ENCODE measurements at places on chromosomes 1 and 21.

GRCh38 chr1:93728480-93729131, 47.0 kb upstream of the BCAR3 start:
- no peak for DNase-seq

DNA sequence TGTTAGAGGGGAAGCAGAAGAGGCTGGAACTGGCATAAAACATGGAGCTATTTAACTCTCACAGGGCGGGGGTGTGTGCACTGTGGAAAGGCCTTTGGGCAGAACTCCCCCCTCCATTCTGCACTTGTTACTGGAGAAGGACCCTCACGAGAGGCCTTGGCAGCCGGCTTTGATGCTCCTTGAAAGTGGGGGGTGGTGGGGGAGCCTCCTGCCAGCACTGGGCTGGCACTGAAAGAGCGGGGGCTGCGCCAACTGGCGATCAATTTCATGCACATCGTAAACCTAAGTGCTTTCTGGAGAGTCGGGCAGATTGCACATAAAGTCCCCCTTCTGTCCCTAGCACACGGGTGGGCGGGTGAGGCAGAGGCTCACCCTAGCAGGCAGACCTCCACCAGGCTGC, 28.9 kb downstream of the FOXO6 start:
- no peak for DNase-seq

- no peak for DNase-seq
Observed at GRCh38 chr1:226054519-226055327, 7.8 kb upstream of the H3-3A start.

DNA sequence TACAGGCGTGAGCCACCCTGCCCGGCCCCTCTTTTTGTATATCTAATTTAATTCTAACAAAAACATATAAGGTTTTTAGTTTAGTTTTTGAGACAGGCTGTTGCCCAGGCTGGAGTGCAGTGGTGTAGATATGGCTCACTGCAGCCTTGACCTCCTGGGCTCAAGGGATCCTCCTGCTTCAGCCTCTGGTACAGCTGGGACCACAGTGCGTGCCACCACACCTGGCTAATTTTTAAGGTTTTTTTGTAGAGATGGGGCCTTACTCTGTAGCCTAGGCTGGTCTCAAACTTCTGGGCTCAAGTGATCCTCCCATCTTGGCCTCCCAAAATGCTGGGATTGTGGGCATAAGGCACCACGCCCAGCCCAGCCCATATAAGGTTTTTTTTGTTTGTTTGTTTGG, 18.8 kb downstream of the ENSA start:
- no peak for DNase-seq

GRCh38 chr21:40564318-40564717, 282.6 kb downstream of the DSCAM start:
- DNase-seq: no peak

GRCh38 chr1:200310824-200311223, 99.0 kb downstream of the ZNF281 start:
- DNase-seq: no peak

DNA sequence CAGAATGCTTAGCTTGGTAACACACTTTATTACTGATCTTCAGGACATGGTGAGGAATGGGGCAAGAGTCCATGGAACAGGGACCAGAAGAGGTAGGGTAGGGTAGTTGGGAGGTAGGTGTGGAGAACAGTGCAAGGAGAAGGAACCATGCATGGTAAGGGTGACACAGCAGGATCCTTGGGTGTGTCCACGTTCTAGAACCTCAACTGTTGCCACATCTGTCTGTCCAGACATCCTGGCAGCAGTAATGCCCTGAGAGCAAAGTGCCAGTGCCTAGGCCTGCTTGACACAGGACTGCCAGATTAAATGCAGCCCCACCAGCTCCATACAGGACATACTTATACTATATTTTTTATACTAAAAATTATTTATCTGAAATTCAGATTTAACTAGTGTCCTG, 13.9 kb downstream of the DMAP1 start:
- DNase-seq: no peak

GRCh38 chr21:45114072-45114471, 39.7 kb downstream of the ADARB1 start:
- DNase-seq: no peak

GRCh38 chr1:197638316-197638715, 137.0 kb downstream of the DENND1B start:
- no peak for DNase-seq

GRCh38 chr1:10429868-10430215, 391 bp upstream of the CENPS start:
- no peak for DNase-seq

- no peak for DNase-seq
Observed at GRCh38 chr1:222979561-222979960, 163.5 kb downstream of the TLR5 start.

GRCh38 chr1:64062529-64062928, 140.9 kb upstream of the UBE2U start:
- DNase-seq: no peak

GRCh38 chr1:55037733-55038551, 1.4 kb upstream of the PCSK9 start:
- no peak for DNase-seq

DNA sequence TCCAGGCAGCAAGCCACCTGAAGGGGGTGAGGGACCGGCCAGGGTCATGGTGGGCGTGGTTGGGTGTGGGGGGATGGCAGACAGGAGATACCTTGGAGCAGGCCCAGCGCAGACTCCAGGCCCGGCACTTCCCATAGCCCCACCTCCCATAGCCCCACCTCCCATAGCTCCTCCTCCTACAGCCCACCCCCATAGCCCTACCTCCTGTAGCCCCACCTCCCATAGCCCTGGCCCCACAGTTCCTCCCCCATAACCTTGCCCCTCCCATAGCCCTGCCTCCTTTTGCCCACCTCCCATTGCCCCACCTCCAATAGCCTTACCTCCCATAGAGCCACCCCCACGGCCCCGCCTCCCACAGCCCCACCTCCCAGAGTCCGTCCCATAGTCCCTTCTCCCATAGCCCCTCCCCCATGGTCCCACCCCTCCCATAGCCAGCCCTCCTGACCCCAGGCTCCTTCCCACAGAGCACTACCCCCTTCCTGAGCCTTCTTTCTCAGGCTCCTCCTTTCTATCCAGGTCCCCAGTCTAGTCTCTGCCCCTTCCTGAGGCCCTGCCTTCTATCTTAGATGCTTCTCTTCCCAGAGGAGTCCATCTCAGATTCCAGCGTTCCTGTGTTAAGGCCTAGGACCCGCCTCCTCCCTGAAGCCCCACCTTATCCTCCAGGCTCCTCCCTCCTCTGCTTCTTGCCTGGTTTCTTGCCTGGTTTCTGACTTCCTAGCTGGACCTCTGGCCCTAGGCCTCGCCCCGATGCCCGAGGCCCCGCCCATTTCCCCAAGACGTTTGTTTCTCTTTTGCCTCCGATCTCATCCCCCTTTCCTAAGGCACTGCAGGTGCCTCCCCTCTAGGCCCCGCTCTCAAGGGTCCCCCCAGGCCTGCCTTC, 46.8 kb downstream of the PTPRU start:
- no peak for DNase-seq

DNA sequence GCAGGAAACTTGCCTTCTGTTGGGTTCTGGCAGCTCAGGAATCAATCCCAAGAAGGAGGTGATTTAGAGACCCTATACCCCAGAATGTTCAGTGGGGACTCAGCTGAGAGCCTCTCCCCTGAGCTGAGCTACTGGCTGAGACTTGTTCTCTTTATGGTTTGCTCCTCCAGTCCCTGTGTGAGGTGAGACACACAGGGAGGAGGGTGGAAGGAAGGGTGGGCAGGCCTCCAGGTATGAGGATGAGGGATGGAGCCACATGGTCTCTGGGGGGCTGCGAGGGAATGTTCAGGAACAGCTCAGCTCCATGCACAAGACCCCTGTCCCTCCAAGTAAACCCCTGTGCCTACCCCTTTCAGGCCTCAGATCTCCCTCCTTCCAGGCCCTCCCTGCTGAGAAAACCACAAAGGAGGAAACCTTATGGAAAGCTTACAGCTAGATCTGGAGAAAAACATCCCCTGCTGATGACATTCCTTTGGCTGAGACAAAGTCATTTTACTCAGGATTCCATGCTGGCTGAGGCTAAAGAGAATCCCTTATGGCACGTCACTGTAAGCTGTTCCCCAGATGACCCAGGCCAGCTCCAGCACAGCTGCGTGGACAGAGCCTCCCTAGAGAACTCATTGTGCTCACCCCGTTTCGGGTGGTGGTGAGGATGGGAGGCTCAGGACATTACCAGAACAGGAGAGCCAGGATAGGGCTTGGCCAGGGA, 91.5 kb upstream of the IPO9 start:
- DNase-seq: no peak

DNA sequence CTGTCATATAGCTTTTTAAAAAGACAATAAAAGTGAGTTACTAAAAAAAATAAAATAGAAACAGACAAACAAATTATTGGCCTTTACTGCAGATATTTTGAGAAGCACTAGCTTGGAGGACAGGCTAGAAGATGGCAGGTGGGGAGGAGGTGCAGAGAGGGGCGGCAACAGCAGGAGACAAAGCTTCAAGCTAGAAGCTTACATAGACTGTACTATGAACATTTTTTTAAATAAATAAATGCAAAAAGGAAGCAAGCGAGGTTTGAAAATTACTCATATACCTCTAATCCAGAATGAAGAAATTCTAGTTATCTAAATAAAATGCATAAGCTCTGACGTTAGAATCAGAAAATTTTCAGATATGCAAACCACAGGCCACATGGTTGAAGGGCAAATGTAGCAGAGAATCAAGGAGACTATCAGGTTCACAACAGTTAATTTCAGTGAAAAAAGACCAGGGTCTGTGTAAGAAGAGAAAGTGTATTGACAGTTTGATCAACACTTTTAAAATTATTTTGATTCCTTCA, 54.9 kb downstream of the NRIP1 start:
- no peak for DNase-seq

- DNase-seq: no peak
Observed at GRCh38 chr1:151871284-151872030, 17.9 kb upstream of the THEM5 start.

- no peak for DNase-seq
Observed at GRCh38 chr1:71047635-71048607, at the start of gene PTGER3. Gene PTGER3 (minus strand): TSS chr1:71047816. CDS start chr1:71047577, 239 bp downstream.

DNA sequence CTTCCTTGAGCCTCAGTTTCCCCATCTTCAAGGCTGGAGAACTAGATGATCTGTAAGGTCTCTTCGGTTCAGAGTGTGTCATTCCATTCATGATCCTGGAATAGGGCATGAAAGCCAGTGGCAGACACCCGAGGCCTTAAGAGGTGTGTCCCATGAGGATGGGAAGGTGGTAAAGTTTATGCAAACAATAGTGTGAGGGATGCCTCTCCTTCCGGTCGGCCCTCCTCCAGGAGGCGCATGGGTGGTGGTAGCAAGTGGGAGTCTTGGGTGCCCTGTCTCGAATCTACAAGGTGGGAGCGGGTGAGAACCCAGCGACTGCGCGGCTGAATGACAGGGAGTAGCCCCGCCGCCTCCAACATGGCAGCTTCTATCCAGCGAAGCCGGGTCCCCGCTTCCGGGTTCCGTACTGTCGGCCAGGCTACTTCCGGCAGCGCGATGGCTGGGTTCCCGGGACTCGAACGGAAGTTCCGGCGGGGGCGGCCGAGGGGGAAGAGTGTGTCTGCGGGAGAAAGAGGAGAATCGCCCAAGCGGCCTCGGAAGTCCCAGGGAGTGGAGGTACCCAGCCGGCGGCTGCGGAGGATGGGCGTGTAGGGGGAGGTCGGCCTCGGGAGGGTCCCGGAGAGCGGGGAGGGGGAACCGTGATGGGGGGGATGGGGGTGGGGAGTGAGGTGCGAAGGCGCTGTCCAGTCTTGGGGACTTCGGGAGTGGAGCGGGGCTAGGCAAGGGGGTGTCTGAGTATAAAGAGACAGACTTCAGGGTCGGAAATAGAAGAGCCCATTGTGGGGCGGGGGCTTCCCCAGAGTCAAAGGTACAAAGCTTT, at the start of gene LYPLA2:
LYPLA2 (plus strand) TSS at position 450 of the 820 bp plus-strand sequence. CDS start 1,538 bp downstream, outside the sequence.
- DNase-seq: peak; percentile 41

GRCh38 chr1:62953633-62954032, 169.7 kb downstream of the ATG4C start:
- DNase-seq: no peak
